ENCODE measurements at places on chromosomes 5 and 9.
A peak's percentile ranks its signal among the peaks of the same experiment; 100 is the strongest.

DNA sequence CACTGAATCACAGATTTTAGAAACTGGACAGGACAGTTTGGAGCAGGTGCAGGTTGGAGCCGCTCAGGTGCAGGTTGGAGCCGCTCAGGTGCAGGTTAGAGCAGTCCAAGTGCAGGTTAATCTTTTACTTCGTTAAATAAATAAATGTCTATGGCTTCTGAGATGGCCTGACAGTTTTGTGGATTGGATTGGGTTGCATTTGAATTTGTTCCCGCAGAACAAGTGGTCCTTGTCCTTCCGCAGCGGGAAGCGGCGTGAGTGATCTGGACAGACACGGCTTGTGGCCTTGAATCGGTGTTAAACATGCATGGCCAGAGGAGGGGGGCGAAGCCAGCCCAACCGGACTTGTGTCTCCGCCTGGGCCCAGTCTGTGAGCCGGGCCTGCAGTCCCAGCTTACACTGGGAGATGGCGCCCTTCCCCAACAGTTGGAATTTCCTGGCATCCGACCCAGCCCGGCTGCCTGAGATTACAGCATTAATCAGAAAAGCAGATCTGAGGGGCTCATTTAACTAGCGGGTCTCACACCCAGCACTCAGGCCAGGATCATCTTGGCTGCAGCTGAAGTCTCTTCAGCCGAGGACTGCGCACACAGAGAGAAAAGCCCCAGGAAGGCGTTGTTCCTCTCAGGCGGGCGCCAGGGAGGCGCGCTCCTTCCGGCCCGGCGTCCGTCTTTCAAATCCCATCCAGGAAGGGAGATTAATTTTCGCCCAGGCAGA, 1.5 kb upstream of the OLFM1 start:
- peak; percentile 8 for DNase-seq

DNA sequence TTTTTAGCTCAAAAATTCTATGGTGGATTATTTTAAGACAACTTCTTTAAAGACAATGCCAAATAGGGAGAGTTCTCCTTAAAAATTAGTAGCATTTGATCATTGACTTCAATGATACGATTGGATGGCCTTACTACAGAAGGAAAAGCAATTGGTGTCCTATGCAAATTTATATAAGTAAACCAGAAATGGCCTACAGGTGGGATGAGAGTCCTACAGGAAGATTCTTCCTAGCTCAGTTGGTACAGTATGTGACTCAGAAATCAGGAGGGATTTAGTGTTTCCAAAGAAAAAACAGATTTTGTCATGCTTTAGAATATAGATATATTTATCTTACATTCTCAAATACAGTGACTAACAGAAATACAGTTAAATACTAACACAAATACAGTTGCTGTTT, 6.5 kb downstream of the ANKRA2 start:
- DNase-seq: peak; percentile 22

DNA sequence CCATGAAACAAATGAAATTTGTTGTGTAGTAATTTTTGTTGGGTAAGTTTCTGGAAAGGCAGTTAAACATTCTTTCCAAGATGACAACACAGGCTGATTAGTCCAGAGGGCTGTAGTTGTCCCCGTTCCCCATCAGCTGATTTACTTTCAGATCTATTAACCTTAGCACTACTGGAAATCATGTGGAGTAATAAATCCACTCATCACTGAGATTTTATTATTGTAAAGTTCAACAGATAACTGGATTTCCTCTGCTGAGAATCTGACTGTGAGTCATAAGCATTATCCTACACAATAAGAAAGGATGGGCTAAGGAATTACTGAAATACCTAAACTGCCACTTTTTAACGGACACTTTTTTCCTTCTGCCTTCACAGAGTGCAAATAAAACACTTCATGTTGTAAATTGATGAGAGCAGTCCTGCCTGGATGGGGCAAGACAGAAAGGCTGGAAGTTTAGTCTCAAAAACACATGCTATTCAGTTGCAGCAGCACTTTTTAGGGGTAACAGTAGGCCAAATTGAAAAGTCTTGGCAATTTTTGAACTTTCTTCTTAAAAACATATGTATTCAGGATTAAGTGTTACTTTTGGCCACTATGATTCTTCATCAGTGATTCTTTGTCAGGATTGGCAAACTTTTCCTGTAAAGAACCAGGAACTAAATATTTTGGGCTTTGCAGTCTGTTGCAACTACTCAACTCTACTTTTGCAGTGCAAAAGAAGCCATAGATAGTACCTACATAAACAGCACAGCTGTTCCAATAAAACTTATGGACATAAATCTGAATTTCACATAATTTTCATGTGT, 7.0 kb downstream of the STOM start:
- peak; percentile 53 for DNase-seq

DNA sequence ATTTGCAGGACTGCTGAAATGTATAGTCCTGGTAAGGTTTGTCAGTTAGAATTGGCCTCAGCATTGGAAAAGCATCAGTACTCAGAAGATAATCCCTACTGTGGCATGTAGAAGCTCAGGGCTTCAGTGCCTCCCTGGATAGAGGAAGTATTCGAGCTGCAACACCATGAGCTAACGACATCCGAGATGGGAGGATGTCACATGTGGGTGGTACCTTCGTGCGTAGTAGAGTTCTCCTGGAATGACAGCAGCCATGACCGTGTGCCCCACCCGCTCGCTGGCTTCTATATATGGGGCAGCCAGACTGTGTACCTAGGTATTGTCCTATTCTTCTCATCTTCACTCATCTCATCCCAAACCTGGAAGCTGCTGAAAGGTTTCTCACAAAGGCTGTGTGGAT, 345.8 kb upstream of the KLF9 start:
- no peak for DNase-seq

DNA sequence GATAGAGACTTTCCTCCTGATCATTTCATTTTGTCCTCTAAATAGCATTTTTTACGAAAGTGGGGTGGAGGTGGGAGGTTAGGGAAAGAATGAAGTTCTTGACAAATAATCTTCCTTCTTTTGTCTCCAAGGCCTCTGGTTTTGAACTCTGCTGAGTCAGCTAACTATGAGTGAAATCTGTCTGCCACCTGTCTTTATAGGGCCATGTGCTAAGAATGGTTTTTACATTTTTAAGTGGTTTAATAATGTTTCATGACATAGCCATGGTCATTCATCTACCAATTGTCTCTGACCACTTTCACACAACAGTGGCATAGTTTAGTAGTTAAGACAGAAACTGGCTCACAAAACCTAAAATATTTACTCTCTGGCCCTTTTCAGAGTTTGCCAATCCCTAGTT, 7.6 kb downstream of the MAN2A1 start:
- peak; percentile 83 for DNase-seq

DNA sequence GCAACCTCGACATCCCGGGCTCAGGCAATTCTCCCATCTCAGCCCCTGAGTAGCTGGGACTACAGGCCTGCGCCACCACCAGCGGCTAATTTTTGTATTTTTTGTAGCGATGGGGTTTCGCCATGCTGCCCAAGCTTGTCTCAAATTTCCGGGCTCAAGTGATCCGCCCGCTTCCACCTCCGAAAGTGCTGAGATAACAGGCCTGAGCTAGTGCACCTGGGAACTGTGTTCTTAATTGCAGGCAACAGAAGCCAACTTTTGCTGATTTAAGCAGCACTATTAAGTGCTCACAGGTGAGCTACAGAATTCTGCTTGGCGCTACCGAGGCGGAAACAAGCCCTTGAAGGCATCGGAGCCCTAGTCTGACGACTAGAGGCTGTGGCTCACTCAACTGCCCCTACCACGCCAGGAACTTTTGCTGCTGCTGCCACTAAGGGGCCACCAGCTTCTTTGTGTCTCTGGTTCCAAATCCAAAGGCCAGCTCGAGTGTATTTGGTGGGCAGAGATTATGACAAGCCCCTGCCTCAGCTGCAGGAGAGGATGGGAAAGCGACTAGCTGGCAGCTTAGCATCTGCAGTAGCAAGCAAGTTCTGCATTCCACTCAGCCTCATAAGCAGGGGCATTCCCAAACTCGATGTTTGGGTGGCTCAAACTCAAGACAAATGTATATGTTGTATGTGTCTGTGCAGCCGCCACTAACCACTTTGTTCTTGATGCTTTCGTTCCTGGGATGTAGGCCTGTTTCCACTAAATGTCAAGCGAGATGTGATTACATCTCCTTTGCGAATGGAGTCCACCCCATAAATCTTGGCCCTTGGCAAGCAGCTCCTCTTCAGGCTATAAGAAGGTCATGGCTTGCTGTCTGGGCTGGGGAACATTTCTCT, 10.6 kb upstream of the HMCN2 start:
- no peak for DNase-seq

DNA sequence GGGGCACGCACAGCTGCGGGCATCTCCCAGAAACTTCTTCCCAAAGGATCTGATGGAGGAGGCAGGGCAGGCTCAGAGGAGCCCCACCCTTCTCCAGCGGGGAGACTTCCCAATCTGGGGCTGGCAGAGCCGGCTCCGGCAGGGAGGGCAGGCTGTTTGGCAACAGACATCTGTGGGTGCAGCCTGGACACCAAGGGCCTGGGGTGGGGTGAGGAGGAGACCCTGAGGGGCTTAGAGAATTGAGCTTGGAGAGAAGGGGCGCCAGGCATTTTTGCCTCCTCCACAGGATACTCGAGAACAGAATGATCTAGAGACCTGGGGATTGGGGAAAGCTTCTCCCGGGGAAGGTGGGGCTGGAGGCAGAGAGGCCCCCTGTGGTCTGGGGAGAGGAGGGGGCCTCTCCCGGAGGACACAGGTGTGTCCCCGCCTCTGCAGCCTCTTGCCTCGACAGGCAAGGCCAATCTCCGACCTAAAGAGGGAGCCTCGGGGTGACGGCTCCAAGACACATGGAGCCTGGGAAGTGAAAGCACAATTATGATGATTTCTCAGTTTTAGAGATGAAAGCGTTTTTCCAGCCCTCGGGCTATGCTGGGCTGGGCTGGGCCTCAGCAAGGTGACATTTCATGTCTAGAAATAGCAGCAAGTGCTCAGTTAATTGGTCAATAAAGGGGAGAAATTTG, 8.4 kb downstream of the LHX3 start:
- DNase-seq: no peak

DNA sequence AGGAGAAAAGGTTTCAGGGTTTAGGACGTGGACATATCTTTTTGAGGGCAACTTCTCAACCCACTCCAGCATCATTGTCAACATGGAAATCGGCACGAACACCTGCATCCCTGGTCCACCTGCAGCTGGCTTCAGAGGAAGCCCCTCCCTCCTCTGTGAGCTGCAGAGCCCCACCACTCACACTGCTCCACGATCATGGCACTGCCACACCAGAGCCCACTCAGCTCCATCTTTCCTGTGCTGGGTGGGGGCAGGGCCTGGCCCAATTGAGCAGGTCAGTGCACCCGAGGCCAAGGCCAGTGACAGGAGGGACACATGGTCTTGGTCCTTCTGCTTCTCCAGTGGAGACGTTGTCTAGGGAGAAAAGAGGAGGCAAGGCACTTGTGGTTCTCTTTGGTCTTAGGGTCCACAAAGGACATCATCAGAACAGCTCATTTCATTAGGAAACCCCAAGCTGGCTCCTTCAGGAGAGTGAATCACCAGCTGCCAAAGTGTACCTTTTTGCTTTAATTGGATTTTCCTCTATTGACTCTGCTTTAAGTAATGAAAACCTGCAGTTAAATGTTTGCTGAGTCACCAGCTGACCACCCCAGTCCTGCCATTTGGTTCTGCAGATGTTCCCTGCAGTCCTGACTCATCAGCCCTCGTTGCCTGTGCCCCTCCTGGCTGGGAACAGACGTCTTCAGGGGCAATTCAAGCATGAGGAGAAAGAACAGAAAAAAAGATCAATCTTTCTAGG, 56.2 kb downstream of the UBE2QL1 start:
- peak; percentile 48 for DNase-seq

DNA sequence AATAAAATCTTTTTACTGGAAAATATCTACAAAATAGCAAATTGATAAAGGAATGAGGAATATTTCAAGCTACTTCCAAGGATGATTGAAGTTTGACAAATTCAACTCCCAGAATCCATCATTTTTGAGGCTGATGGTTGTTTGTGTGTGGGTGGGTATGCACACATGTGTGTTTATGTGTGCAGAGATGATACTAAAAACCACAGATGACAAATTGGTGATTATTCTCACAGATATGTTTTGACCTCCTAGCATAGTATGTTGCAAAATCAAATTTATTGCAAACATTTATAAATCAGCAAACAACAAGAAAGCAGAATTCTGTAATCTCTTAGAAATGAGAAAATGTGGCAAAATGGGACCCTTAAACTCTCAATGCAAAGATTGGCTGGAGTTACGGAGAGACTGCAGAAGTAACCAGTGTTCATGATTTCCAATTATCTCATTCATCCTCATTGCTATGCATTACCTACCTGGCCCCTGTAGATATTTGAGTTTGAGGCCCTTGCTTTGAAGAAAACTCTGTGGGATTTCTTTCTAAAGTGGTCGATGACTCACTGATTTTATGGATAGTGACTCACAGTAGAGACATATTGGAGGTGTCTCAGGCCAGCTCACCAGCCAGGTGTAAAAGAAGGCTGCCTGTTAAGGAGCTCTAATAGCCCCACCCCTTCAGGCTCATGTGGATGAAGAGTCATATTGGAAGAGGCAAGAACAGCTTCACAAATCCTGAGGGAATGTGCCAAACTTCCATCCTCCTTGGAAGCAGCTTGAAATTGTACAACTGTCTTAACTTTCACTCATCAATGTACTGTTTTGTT, 44.6 kb upstream of the TMC1 start:
- DNase-seq: peak; percentile 71

GRCh38 chr5:10401498-10401897, 40.2 kb upstream of the ROPN1L start:
- no peak for DNase-seq

DNA sequence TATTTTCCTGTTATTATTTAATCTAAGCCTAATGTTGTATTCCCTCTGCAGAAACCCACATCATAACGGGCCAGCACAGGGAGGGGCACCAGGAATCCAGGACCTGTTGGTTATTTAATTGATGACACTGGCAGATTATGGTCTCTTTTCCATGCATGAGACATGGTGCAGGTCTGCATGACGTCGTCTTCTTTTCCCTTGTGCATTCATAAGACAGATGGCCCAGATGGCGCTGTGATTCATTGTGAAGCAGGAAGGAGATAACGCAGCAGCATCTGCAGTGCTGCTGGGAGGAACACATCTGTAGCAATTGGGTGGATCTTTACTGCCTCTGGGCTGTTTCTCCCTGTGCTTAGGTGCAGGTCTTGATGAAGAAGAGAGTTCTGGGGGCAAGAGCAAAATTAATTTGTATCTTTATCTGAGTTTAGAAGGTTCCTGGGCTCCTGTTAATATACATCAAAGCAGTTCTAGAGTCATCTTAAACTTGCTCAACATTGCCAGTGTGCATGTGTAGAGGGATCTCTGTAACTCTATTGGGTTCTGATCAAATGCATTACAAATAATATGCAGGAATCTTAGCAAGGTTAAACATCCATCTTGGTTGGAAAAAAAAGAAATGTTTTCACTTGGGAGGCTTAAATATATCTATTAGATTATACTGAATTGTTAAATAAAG, 176.1 kb downstream of the PCSK1 start:
- DNase-seq: peak; percentile 87

GRCh38 chr9:91603932-91604331, 180.3 kb upstream of the NFIL3 start:
- DNase-seq: no peak

Measured in LHCN-M2 (cell line).